Cortex of kidney (tissue), 1 donor: ENCODE measurements at places on chromosomes 16 and 17.

DNA sequence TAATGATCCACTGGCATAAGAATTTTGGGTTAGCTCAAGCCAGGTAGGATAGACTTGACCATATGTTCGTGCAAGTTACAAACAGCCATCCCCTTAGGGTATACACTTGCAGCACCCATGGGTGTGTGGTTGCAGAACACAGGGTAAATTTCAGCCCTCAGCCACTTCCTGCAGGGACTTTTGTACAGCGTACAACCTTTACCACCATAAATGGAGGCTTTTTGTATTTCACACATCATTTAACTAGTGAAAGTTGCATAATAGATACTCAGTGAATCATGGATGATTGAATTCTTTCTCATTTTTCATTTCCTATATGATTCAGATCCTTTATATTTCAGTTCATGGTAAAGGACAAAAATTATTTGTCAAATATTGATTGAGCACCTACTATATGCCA is 473.9 kb downstream of the CDH13 start:
- DNase-seq, result no peak

- no peak for DNase-seq
These were observed 58.7 kb downstream of the SDK2 start for GRCh38 chr17:73585583-73585982.

GRCh38 chr16:89574681-89575246 is 794 bp upstream of the CPNE7 start:
- no peak for DNase-seq

- no peak for DNase-seq
These were observed 8.6 kb downstream of the RFWD3 start for GRCh38 chr16:74657870-74658642.

- no peak for DNase-seq
These were observed 2.9 kb upstream of the YPEL2 start for GRCh38 chr17:59328601-59329000.
